Sciatic nerve (tissue), 2 donors: ENCODE measurements at places on chromosomes 13 and 19. TPM values are rescaled to one million over a fixed set of nuclear protein-coding genes. Genes with fewer than 3 reads are reported as not detected.

PRRG2 gene
- 1.7 TPM for total RNA-seq

PIH1D1 gene
- total RNA-seq, result 73.2 TPM

COX7A1 gene
- 71.6 TPM for total RNA-seq

CKM gene
- total RNA-seq, result not detected

NCCRP1 gene
- total RNA-seq, result not detected

KLK7 gene
- 5.5 TPM for total RNA-seq

PALM3 gene
- total RNA-seq, result 4.5 TPM

DNA sequence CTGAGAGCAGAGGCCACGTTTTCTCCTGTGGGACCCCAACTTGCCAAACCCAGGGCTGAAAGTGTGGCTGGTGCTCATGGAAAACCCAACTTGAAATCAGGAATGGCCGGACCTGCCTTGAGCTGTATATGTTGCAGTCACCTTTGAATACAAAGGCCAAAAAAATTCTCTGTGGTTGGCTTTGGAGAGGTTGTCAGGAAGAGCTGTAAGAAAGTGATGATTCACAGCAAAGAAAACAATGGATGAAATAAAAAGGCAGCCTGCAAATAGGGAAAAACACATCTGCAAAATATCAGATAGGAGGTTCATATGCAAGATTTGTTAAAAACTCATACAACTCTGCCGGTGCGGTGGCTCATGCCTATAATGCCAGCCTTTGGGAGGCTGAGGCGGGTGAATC lies 715.8 kb downstream of the UQCRFS1 start:
- DNase-seq, result no peak

- DNase-seq, result no peak
These were observed 69.6 kb downstream of the STK24 start for GRCh38 chr13:98507282-98507797.

DNA sequence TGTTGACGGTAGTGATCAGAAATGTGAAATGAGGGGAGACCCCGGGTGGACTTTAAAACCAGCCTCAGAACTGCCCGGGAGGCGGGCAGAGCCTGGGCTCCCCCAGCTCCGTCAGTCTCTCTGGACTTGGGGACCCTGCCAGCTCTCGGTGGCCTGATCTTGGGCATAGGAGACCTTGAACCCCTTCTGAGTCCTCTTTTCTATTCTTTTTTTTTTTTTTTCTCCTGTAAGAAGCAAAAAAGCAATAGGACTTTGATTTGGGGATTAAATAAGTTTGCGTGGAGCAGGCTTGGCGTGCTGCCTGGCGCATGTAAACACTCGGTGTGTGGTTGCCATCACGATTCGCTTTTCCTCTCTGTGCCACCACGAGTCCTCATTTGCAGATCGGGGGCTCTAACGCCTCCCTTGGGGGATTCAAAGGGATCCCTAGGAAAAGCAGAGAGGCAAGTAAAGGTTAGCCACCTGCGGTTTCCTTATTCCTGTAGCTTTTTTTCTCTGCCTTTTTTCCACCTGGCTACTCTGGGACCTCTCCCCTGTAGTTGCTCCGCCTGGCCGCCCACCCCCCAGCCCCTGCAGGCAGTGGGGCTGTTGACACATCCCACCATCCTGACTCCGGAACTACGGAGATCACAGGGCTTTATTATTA lies 1.3 kb downstream of the SAFB start:
- DNase-seq, result peak; percentile 65

DNA sequence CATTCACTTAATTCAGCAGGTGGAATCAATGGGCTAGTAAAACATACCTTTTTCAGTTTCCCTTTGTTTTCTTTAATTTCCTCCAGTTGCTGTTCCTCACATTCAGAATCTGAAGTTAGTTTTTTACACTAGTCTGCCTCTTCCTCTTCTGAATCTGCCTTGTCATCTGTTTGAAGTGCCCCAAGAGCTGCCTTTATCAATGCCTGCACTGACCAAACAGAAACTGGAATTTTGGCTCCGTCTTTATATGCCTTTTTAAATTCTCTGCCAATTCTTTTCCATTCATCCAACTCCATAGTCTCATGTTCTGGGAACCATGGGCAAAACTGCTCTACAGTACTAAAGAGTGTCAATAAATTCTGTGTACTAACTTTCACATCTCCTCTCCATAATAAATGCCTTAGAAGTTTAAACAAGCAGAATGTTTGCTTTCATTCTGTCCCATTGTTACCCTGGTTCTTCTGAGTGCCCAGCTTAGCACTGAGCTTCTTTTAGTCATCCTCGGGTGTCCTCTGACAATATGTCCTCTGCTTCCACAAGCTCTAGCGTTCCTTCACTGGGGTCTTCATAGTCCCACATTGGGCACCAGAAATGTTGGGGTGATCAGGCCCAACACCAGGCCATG lies 154.2 kb downstream of the ZNF486 start:
- no peak for DNase-seq

GRCh38 chr13:112752711-112753541 lies 63.1 kb downstream of the ATP11A start:
- no peak for DNase-seq

- DNase-seq, result no peak
These were observed 8.9 kb upstream of the ZNF507 start for GRCh38 chr19:32336259-32337083.

GRCh38 chr13:79445968-79446645 lies 34.8 kb upstream of the NDFIP2 start:
- no peak for DNase-seq
